ENCODE measurements at places on chromosomes 1 and 21.

GRCh38 chr1:85394130-85394529 lies 70.8 kb downstream of the DDAH1 start:
- DNase-seq = no peak

DNA sequence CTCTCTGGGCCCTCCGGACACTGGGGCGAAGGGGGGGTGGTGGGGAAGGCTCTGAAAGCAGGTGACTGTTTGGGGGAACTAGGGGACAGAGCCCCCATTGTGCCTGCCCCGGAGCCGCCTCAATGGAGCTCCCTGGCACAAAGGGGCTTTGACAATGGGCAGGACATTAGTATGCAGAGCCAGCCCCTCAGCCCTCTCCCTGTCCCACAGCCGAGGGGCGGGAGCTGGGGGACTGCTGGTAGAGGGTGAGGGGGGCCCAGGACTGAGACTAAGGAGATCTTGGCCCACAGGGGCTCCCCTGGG lies 7.8 kb downstream of the KCNJ10 start:
- no peak for DNase-seq

- no peak for DNase-seq
Measured at GRCh38 chr21:25636727-25637126, 2.3 kb upstream of the JAM2 start.

DNA sequence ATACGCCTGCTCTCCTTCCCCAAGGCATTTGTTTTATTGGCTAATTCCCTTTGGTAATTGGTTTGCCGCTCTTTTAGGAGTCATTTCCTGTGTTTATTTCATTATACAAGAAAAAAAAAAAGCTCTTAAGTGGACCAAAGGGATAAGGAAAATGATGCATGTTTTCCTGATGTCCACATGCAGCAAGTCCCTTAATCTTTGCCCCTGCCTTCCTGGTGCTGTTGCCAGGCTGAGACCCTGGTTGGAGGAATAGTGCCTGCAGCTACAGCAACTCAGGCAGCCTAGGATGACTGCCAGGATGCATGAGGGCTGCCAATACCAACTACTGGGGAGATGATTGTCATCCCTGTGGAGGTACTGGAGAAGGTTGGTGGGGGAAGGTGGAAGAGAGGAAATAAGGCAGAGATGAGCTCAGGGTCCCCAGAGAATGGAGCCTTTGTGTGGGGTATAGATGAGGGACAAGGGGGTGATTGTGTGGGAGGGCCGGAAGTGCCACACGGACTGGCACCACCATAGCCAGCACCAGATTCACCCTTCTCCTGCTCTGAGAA lies 6.1 kb upstream of the GATAD2B start:
- no peak for DNase-seq

DNA sequence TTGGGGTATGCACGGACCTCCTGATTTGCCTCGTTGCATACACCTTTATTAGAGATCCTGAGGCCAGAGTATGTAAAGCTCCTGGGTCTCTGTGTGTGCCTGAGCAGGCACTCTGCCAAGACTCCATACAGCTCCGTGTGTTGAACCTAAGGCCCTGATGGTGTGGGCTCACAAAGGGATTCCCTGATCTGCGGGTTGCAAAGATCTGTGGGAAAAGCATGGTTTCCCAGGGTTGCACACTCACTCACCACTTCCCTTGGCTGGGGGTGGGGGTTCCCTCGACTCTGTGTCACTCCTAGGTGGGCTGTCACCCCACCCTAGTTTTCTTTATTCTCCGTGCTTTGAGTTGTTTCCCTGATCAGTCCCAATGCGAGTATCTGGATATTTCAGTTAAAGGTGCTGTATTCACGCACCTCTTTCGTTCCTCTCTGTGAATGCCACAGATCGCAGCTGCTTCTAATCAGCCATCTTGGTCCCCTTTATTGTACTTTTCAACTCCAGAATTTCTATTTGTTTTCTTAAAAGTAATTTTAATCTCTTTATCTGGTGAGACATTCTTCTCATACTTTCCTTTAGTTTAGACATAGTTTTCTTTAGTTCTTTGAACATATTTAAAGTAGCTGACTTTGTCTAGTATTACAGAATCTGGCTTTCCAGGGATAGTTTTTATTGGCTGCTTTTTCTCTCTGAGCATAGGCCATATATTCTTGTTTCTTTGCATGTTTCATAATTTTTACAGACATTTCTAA lies 39.0 kb upstream of the F3 start:
- no peak for DNase-seq

Measured in right lung (tissue), 10 donors.